Activated CD4-positive, alpha-beta T cell treated with anti-CD3 and anti-CD28 coated beads, Interleukin-2, Interleukin-4, amounts not matched to agents 100 ng/mL and 50 ng/mL, durations not matched to agents 16 hours and 8 hours (primary cell): ENCODE measurements at places on chromosomes 3 and 15.

- DNase-seq = no peak
Observed at GRCh38 chr15:66833371-66833770, 131.3 kb downstream of the SMAD6 start.

DNA sequence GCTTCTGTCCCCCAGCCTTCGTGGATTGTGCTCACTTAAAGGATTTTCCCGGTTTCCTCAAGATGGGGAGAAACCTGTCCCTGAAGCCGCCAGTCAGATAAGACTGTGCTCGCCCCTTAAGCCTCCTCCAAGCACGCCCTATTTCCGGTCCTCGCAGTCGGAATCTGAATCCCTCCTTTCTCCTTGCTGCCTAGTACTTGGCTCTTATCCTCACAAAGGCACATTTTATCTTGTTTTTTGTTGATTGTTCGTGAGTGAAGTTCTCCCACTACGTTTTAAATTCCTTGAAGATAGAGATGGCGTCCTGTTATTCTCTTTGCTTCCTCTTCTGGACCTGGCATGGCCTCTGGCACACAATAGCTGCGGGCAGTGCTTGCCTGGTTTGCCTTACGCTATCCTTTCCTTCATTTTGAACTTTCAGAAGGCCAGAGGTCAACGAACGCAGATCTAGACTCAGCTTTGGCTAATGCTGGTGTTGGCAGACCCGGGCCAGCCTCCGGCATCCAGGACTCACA, 1.7 kb downstream of the CLDN11 start:
- DNase-seq = no peak

DNA sequence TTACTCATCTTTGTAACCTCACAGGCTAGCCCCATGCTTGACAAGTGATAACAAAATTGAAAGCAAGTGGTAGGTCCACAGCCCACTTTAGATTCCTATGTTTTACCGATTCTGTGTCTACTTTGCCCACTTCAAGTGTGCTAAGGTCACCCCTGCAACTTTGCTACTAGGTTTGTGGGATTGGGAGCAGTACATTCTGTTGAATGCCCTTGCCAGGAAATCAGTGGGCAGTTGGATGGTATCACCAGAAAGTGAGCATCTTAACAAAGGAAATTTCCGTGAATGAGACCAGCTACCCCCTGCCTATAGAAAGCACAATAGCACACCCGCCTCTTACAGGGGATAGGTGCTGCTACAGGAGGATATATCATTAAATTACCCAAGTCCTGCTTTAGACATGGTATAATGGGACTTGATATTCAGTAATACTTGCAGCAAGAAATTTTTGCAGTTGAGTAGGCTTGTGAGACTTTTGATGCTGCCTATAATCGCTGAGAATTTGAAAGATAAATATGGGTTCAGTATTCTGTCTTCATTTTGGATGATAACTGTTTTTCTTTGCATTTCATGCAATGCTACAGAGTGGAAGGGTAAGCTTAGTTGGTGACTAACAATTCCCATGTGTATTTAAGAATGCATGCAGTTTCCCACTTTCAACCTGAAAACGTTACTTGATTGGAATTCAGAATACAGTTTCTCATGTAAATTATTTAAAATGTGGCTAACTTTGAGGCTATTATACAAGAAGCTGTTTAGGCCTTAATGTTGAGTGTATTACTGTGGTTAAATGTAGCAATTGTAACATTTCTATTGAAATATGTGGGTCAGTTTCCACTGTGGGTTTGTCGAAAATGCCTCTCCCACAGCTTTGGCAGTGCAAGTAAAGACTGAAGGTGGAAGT, 9.5 kb downstream of the EBLN2 start:
- no peak for DNase-seq

GRCh38 chr15:66400351-66400774, 13.7 kb downstream of the MAP2K1 start:
- no peak for DNase-seq

GRCh38 chr3:411226-411625, 214.7 kb downstream of the CHL1 start:
- DNase-seq = no peak

GRCh38 chr3:77837456-77838025, 797.6 kb downstream of the ROBO2 start:
- DNase-seq = no peak

DNA sequence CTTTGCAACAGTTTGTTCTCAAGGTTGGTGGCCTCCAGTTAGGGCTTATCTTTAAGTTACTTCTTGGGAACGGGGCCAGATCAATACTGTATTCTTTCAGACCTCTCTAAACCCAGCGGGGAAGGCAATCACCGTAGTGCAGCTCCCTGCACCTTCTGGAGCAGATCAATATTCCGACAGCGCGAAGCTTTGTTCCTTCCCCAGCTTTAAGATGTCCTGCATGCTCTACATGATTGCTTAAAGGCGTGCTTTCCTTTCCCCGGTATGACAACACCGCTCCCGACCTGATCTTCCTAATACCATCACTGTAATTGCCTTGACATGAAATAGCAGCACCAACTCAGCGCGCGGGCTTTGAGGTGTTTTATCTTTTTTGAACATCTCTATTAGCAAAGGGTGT, 755.2 kb downstream of the NR2F2 start:
- DNase-seq = no peak

- DNase-seq = no peak
Observed at GRCh38 chr3:119177321-119177720, 3.9 kb downstream of the UPK1B start.

DNA sequence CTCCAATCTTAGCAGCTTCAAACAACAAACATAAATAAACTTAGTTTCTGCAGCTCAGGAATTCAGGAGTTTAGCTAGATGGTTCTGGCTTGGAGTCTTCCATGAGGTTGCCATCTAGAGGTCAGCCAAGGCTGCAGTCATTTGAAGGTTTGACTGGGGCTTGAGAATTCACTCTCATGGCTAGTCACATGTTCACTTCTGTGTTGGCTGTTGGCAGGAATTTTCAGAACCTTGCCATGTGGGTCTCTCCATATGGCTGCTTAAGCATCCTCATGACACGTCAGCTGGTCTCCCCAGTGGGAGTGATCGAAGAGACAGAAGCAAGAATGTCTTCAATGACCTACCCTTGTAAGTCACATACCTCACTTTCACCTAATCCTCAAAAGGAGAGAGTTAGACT, 269.2 kb upstream of the CNTN3 start:
- no peak for DNase-seq

GRCh38 chr3:13347390-13347950, 72.7 kb downstream of the NUP210 start:
- DNase-seq = no peak

GRCh38 chr15:67937153-67937761, 97.4 kb upstream of the RNU6-1 start:
- DNase-seq = no peak

GRCh38 chr3:118755253-118755801, 279.3 kb downstream of the IGSF11 start:
- DNase-seq = no peak

- DNase-seq = no peak
Observed at GRCh38 chr3:71510510-71510909, 73.0 kb downstream of the FOXP1 start.

DNA sequence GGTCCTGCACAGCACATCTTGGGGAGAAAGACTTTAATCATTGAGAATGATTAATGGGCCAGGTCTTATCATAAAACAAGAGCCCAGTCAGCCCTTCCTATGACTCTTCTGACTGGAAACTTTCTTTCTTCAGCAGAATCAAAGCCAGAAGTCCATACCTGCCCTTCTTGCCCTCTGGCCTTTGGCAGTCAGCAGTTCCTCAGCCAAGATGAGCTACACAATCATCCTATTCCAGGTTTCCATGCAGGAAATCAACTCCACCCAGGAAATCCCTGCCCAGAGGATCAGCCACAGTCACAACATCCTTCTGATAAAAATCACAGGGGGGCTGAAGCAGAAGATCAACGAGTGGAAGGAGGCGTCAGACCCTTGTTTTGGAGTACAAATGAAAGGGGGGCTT, 26.9 kb downstream of the ZNF589 start:
- no peak for DNase-seq

DNA sequence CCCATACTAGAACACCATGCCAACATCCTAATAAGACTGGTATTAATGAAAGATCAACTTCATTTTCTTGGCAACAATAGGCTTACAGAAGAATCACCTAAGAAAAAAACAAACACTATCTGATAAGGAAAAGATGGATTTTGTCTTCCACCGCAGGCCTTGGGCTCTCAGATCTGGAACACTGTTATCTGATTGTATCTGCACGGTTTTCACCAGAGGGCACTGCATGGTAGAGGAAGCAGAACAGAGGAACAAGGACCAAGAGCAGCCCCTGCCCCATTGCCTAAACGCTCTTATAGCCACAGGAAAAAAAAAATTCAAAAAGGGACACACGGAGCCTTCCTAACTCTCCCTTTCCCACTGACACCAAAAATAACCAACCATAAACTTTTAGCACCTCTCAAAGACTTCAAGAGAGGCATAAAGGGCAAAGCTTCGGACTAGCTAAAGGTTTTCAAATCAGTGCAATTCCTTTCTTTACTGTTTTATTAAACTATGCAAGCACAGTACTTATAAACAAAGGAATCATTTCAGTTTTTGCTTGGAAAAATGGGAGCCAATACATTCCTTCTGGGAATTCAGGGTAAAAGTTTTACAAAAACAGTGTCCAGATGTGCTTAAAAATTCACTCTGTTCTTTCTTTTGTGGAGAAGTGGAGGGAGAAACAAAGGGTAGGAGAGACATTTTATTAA, 23.3 kb downstream of the IL17RD start:
- no peak for DNase-seq

- no peak for DNase-seq
Observed at GRCh38 chr3:74075241-74075640, 450.5 kb upstream of the PDZRN3 start.

GRCh38 chr3:61340931-61341461, 89.7 kb upstream of the FHIT start:
- DNase-seq = no peak

DNA sequence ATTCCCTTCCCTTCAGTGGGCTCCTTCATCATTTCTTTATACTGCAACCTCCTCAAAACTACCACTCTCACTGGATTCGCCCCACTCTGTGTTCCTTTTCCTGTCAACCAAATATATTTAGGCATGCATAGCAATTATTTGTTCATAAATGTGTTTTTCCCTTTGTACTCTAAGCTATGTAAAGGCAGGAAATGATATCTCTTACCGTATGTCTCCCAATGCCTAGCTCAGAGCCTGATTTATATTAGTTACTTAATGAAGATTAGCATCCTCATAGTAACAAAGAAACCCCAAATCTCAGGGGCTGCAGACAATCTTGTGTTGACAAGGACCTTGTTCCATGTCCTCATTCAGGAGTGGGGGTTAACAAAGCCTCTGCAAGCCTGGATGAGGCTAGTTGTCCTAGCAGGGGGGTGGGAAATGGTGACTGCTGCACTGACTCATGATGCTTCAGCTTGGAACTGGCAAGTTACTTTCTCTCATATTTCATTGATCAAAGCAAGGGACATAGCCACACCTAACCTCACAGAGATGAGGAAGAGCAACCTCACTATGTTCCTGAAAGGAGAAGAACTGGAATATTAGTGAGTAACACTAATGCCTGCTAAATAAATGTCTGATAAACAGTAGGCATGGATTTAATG, 15.2 kb downstream of the PHLDB2 start:
- no peak for DNase-seq

DNA sequence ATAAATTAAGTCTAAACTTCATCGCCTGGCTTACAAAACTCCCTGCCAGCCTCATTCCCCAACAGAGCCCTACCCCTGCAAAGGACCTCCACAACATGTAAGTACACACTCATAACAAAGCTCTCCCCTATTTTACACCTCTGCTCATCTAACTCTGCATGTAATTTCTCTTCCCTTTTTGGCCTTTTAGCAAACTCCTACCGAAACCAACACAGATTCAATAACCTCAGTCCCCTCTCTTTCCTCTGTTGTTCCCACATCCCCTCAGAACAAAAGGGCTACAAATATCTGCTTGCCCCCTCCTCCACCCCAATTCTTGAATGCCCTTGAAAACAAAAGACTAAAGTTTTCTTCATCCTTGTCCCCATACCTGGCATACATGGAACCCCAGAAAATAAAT, 662 bp downstream of the UBL7 start:
- no peak for DNase-seq

DNA sequence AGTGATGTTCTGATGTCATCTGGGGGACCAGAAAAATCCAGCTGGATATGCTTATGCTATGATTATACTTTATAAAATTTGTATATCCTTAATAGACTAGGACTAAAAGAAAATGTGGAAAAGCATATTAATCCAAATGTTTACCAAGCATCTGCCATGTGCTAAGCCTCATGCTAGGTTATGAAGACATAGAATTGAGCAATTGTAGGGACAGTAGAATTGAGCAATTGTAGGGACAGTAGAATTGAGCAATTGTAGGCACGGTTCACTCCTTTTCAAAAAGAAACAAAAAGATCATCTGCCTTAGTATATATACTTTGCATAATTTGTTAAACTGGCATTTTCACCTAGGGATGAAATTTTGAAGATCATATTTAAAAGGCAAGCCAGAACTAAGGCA, 18.3 kb downstream of the ABHD5 start:
- DNase-seq = no peak

GRCh38 chr3:70231266-70231701, 81.2 kb downstream of the MDFIC2 start:
- no peak for DNase-seq

- DNase-seq = no peak
Observed at GRCh38 chr3:45618081-45618509, 23.5 kb downstream of the LIMD1 start.

DNA sequence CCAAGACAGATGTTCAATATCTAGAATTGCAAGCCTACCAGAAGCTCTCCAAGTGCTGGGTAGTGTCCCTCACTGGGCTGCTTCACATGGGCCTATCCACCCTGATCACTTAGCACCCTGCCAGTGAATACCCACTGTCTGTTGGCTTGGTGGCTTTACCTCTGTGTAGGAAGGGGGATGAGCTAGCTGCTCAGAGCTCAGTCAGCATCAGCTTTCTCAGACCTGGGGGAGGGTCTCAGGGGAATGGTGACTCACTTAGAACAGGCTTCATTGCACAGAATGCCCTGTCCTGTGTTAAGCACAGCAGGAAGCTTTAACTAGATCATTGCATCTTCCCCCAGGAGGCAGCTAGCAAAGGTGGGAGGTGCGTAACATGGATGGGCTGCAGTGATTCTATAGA, 209.8 kb downstream of the PDCD6IP start:
- no peak for DNase-seq

GRCh38 chr15:77657634-77658238, 25.0 kb upstream of the LINGO1 start:
- no peak for DNase-seq

GRCh38 chr3:12158387-12159226, at the start of gene TIMP4:
TSS of gene TIMP4 (minus strand) at chr3:12158912. CDS start at chr3:12158840, 72 bp downstream.
- no peak for DNase-seq
